ENCODE measurements at places on chromosomes 6 and 20.

DNA sequence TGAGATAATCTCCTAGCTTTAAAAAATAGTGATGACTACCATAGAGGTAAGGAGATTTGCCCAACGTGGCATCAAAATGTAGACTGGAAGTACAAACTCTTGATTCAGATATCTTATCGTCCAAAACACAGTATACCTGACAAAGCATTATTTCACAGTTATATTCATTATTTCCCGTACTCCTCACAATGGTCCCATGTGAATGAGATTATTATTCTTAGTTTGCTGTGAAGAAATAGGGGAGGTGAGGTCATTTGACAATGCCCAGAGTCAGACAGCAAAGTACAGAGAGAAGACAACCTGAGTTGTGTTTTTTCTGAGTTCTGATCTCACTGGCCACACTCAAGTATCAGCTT lies 1.2 kb upstream of the TFB1M start:
- H3K27ac ChIP-seq: peak overlapping the region; percentile 56
- DNase-seq: no peak
- H3K27me3 ChIP-seq: no peaks in the 10 kb centered on the region
- peak overlapping the region; percentile 64 for H3K4me3 ChIP-seq
- peaks cover 17% of the 10 kb centered on the region for H3K36me3 ChIP-seq

- H3K4me3 ChIP-seq: no peak overlapping the region
- H3K27ac ChIP-seq: no peak overlapping the region
- no peaks in the 10 kb centered on the region for H3K4me1 ChIP-seq
- no peak for DNase-seq
Observed at GRCh38 chr6:7479801-7480266, 61.6 kb upstream of the DSP start.

GRCh38 chr6:30914854-30915590 lies 984 bp downstream of the VARS2 start:
- peaks cover 78% of the 10 kb centered on the region for H3K36me3 ChIP-seq
- DNase-seq: no peak
- peaks cover 18% of the 10 kb centered on the region for H3K4me1 ChIP-seq
- H3K4me3 ChIP-seq: peak overlapping the region; percentile 44
- peak overlapping the region; percentile 69 for H3K27ac ChIP-seq

GRCh38 chr6:105501246-105501645 lies 98.4 kb upstream of the PREP start:
- no peak for DNase-seq
- no peak overlapping the region for H3K27ac ChIP-seq
- H3K36me3 ChIP-seq: no peaks in the 10 kb centered on the region
- no peaks in the 10 kb centered on the region for H3K4me1 ChIP-seq
- H3K27me3 ChIP-seq: no peaks in the 10 kb centered on the region

GRCh38 chr6:85390105-85390728 lies 59.7 kb upstream of the NT5E start:
- H3K4me1 ChIP-seq: peaks cover 26% of the 10 kb centered on the region
- H3K27me3 ChIP-seq: no peaks in the 10 kb centered on the region
- H3K36me3 ChIP-seq: no peaks in the 10 kb centered on the region
- H3K27ac ChIP-seq: peak overlapping the region; percentile 30
- no peak overlapping the region for H3K4me3 ChIP-seq
- no peak for DNase-seq

DNA sequence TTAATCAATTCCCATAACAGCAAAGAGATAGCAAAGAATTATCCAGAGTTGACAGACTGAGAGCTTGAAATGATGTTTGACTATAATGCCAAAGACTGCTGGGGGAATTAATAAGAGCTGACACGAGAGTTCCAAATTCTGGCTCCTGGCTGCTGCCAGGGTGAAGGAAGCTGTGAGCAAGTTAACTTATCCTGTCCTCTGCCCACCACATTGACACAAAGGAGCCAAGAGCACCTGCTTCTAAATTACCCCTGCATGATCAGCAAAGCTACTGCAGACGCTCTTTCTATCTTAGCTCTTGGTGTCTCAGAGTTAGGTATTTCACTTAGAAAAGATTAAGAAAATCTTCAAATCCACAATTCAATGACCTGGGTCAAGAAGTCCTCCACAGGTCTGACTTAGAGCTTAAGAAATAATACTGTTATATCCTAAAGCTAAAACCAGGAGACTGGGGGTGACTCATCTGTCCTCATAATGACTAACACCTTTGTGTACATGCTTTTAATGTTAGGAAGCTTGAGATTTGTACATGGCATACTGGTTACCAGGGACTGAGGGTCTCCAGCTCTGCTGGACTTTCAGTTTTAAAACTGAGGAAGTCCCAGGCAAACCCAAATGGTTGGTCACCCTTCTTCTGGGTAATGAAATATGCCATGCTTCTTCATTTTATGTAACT lies 13.2 kb upstream of the FRK start:
- DNase-seq: peak; percentile 76
- H3K4me1 ChIP-seq: peaks cover 26% of the 10 kb centered on the region
- no peaks in the 10 kb centered on the region for H3K36me3 ChIP-seq
- H3K27me3 ChIP-seq: no peaks in the 10 kb centered on the region

DNA sequence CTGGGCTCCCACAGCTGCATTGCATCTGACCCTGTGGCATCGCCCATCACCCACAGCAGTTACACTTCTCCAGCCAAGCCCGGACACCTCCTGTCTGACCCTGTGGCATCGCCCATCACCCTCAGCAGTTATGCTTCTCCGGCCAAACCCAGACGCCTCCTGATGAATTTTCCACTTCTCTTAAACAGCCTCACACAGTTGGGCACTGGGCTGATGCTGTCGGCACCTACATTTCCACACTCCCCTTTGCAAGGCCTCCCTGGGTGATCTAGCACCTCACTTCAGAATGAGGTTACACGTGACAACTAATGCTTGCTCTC lies 175.2 kb upstream of the ARID1B start:
- H3K36me3 ChIP-seq: no peaks in the 10 kb centered on the region
- no peaks in the 10 kb centered on the region for H3K4me1 ChIP-seq
- no peak for DNase-seq
- no peak overlapping the region for H3K27ac ChIP-seq
- no peak overlapping the region for H3K4me3 ChIP-seq

- no peak overlapping the region for H3K27ac ChIP-seq
- no peak for DNase-seq
- H3K36me3 ChIP-seq: no peaks in the 10 kb centered on the region
- no peak overlapping the region for H3K4me3 ChIP-seq
- H3K4me1 ChIP-seq: no peaks in the 10 kb centered on the region
- no peaks in the 10 kb centered on the region for H3K27me3 ChIP-seq
Observed at GRCh38 chr6:131413831-131414191, 159.2 kb upstream of the ARG1 start.
